Metanephros (tissue), 2 donors: ENCODE measurements at places on chromosomes 1 and 21. TPM values are rescaled to one million over a fixed set of nuclear protein-coding genes. Genes with fewer than 3 reads are reported as not detected.

Gene MAP3K7CL
- 6.1 TPM for total RNA-seq

Gene HRNR
- total RNA-seq: not detected

Gene TEDDM1
- not detected for total RNA-seq

Gene KLHL20
- 25.5 TPM for total RNA-seq

Gene GJA4
- 18.5 TPM for total RNA-seq

Gene DLGAP3
- 1.5 TPM for total RNA-seq

Gene SUSD4
- total RNA-seq: 17.2 TPM

Gene C1QC
- 40.5 TPM for total RNA-seq

Gene PBX1
- total RNA-seq: 160 TPM

Gene PERM1
- total RNA-seq: 5.4 TPM

Gene DOP1B
- total RNA-seq: 12.9 TPM

Gene RNU1-4
- total RNA-seq: 7,909 TPM

Gene ATAD3C
- total RNA-seq: 5.8 TPM

Gene MANEAL
- total RNA-seq: 5.8 TPM

Gene USH2A
- 0.53 TPM for total RNA-seq

Gene FMO2
- 4.8 TPM for total RNA-seq

Gene TBX19
- 2.0 TPM for total RNA-seq

Gene AUNIP
- 1.2 TPM for total RNA-seq

Gene RGS13
- not detected for total RNA-seq

Gene PLA2G2F
- total RNA-seq: 0.18 TPM

Gene ADAMTS5
- 36.7 TPM for total RNA-seq

Gene GREM2
- 3.9 TPM for total RNA-seq

Gene EDN2
- total RNA-seq: 3.5 TPM

Gene NHLH1
- total RNA-seq: not detected

Gene TMEM81
- total RNA-seq: 2.1 TPM

Gene MYOG
- 32.3 TPM for total RNA-seq

Gene GUCA2A
- total RNA-seq: not detected

Gene CLEC20A
- total RNA-seq: 1.8 TPM

Gene SON
- 240 TPM for total RNA-seq

Gene FTCD
- total RNA-seq: 23.6 TPM

Gene CELA2A
- total RNA-seq: not detected

Gene SMG7
- total RNA-seq: 47.2 TPM

Gene PIGP
- total RNA-seq: 20.6 TPM

Gene PRDM15
- 8.1 TPM for total RNA-seq
